Activated T-cell treated with anti-CD3 and anti-CD28 coated beads for 1 hour (primary cell): ENCODE measurements at places on chromosomes 11 and 22.

DNA sequence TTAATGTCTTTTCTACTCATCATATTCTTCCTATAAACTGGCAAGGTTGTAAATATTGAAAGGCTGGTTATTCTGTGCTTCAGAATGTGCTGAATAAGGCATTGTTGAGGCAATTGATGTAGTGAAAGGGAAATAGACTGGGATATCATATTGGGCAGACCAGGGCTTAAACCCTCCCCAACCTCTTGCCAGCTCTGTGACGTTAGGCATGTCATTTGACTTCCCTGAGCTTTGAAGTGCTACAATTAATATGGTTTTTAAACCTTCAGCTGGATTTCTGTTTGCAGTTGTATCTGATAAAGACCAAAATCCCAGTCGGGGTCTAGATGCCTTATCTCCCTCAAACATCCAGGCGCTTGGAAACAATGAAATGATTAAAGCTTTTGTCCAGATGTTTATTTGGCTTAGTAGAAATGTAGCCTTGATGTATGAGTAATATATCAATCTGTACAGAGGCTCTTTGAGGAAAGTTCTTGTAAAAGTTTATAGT lies 208.1 kb downstream of the DBX1 start:
- no peak for DNase-seq

- DNase-seq, result no peak
Observed at GRCh38 chr11:105401269-105401809, 208.5 kb upstream of the GRIA4 start.

GRCh38 chr11:63518548-63518947 lies 12.7 kb downstream of the LGALS12 start:
- DNase-seq, result no peak

DNA sequence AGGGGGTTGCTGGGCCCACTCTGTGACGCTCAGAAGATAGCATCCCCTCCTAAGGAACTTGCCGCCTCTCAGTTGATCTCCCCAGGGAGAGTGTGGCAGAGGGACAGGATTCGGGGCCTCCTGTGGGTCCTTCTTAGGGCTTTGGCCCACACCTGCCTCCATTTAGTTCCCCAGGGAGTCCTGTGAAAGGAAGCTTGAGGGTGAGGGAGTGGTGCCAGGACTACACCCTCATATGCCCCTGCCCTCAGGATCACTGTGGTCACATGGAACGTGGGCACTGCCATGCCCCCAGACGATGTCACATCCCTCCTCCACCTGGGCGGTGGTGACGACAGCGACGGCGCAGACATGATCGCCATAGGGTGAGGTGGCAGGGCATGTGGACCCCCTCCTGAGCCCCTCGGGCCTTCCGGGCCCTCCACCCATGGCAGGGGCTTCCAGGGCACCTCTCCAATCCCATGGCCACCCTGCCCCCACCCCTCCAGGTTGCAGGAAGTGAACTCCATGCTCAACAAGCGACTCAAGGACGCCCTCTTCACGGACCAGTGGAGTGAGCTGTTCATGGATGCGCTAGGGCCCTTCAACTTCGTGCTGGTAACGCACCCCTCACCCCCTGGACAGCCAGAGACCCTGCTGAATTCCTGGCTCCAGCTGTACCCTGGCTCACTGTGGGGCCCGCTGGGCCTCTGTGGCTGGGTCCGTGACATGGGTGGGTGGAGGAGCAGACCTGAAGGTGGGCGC lies 3.5 kb downstream of the INPP5J start:
- no peak for DNase-seq
